NCI-H69 (cell line): ENCODE measurements at places on chromosomes 16 and 17.

DNA sequence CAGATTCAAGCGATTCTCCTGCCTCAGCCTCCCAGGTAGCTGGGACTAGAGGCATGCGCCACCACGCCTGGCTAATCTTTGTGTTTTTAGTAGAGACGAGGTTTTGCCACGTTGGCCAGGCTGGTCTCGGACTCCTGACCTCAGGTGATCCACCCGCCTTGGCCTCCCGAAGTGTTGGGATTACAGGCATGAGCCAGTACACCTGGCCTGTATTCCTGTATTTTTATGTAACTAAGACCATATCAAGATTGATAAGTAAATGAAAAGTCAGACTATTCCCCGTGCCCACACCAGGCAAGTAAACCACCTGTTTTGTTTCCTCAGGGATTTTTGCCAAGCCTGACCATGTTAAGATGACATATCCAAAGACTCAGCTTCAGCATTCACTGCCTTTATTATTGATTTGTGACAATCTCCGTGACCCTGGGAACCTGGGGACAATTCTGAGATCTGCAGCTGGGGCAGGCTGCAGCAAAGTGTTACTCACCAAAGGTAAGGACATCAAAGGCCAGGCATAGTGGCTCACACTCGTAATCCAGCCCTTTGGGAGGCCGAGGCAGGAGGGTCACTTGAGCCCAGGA is 5.6 kb downstream of the MRM3 start:
- DNase-seq: no peak

- peak; percentile 75 for DNase-seq
These were observed 499 bp downstream of the PIP4K2B start for GRCh38 chr17:38798614-38799500.

DNA sequence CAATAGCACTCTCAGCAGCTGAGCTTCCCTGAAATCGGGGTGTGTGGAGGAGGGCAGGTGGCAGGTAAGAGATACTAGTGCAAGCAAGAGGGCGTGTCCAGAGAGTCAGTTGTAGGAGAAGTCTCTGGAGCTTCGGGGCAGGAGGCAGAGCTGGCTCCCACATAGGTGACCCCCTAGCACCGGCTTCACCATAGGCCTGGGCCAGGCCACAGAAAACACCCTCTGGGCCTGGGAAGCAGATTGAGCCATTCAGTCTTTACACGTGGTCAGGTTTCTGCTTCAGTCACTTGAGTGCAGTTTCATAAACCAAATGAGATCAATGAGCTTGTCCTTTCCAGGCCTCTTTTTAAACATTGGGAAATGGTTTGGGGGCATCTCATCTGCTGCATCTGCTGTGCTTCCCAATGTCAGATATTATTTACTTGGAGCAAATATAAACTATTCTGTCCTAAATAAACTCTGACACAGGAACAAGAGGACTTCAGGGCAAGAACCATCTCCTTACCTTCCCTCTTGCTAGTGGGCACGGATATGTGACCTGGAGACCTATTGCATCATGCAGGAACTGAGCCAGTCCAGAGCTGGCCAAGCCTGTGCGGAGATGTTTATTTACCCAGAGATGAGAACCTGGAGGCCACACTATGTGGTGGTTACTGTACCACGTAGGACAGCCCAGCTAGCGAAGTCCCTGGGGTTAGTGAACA is 16.1 kb downstream of the CCR7 start:
- DNase-seq: peak; percentile 75

DNA sequence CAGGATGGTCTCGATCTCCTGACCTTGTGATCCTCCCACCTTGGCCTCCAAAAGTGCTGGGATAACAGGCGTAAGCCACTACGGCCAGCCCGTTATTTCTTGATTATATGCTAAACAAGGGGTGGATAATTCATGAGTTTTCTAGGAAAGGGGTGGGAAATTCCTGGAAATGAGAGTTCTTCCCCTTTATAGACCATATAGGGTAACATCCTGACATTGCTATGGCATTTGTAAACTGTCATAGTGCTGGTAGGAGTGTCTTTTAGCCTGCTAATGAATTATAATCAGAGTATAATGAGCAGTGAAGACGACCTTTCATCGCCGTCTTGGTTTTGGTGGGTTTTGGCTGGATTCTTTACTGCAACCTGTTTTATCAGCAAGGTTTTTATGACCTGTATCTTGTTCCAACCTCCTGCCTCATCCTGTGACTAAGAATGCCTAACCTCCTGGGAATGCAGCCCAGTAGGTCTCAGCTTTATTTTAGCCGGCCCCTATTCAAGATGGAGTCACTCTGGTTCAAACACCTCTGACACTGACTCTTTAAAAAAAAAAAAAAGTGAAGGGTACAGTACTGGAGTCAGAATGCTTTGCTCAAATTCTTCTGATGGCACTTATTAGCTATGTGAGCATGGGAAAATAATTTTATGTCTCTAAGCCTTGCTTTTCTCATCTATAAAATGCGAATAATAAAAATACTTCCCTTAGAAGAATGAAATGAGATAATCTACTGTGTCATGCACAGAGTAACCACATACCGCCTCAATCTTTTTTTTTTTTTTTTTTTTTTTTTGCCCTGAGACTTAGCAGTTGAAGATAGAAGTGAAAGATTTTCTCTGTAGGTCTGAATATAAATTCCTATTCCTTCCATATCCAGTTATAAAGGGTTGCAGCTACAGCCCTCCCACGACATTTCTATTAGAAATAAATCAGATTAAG is 5.1 kb upstream of the CALCOCO2 start:
- DNase-seq: no peak
